ENCODE measurements at places on chromosomes 5 and 9. TPM values are rescaled to one million over a fixed set of nuclear protein-coding genes. Genes with fewer than 3 reads are reported as not detected.

GRCh38 chr5:89351975-89352374 lies 469.0 kb upstream of the MEF2C start:
- DNase-seq, result no peak

DNA sequence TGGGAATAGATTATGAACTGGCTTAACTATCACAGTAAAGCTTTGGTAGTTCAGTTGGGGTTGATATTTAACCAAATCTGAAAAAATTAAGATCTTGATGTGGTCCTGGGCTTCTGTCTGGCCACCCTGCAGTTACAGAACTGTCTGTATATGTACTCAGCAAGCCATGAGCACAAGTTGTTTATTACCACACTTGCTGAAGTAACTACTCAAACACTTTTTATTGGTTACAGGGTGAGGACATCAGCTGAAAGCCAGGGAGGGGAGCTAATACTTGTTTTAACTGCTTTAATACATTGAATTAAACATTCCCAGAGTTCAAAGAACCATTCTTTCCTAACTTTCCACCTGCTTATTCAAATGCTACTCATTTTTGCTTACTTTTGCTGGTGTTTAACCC lies 29.4 kb upstream of the KCNN2 start:
- no peak for DNase-seq

GRCh38 chr9:4596165-4596922 lies 65.8 kb upstream of the PLPP6 start:
- no peak for DNase-seq

- DNase-seq, result no peak
Measured at GRCh38 chr9:6471231-6471850, 58.3 kb downstream of the UHRF2 start.

DNA sequence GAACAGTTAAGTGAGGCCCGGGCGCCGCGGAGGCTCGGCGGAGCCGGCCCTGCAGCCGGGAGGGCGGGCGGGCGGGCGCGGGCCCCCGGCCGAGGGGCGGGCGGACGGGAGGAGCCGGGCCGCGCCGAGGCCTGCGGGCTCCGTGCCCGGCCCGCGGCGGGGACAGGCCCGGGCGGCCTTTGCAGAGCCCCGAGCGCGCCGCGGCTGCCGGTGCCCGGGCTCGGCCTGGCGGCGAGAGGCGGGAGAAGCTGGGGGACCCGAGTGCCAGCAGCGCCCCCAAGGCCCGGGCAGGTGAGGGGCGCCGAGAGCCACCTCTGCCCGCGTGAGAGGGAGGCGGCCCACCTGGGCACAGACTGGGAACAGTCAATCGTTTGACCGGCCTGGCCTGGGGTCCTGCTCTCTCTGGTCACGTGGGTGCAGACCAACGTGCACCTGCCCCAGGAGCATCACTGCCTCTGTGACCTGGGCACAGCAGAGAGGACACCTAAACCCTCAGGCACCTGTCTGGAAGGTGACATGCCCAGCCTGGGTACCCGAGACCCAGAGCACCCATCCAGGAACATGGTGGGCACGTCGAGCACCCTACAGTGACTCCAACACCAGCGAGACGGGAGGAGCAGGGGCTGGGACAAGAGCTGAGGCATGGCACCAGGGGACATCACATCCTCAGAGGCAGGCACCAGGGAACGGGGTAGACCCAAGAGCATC lies 531 bp downstream of the MVB12B start:
- DNase-seq, result no peak

DNA sequence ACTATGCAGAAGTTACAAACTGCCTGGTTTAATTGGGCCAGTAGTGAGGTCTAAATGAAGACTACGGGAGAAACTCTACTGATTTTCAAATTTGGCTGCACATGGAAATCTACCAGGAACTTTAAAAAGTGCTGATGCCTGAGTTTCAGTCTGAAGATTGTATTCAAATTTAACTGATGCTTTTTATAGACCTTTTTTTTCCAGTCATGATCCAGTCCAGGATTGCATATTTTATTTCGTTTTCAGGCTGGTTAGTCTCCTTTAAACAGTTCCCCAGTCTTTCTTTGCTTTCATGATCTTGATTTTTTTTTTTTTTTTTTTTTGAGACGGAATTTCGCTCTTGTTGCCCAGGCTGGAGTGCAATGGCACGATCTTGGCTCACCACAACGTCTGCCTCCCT lies 23.7 kb upstream of the SPZ1 start:
- DNase-seq, result no peak

GRCh38 chr9:113649855-113650206 lies 186.3 kb downstream of the RGS3 start:
- DNase-seq, result no peak

Gene NIPAL4
- 0.32 TPM for total RNA-seq

- no peak for DNase-seq
Measured at GRCh38 chr9:97848480-97849237, 4.4 kb upstream of the FOXE1 start.

Gene SPTAN1
- 136 TPM for total RNA-seq

GRCh38 chr5:147830035-147830434 lies 1.4 kb downstream of the SPINK1 start:
- peak; percentile 17 for DNase-seq

DNA sequence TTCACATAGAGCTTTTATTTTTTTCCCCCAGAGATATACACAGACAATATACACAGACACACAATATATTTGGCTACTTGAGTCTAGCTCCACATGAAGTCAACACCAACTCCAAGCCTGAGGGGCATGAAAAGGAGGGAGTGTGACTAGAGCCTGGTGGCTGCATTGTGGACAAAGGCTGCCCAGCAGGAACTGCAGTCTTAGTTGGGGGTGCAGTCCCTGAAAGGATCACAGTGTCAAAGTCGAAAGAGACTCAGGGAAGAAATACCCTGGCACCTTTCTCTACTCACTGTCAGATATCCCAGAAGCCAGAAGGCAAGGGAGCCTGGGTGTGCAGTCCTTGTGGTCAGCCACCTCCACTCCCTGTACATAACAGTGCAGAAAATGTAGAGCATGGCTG lies 231.6 kb upstream of the RPS23 start:
- no peak for DNase-seq

DNA sequence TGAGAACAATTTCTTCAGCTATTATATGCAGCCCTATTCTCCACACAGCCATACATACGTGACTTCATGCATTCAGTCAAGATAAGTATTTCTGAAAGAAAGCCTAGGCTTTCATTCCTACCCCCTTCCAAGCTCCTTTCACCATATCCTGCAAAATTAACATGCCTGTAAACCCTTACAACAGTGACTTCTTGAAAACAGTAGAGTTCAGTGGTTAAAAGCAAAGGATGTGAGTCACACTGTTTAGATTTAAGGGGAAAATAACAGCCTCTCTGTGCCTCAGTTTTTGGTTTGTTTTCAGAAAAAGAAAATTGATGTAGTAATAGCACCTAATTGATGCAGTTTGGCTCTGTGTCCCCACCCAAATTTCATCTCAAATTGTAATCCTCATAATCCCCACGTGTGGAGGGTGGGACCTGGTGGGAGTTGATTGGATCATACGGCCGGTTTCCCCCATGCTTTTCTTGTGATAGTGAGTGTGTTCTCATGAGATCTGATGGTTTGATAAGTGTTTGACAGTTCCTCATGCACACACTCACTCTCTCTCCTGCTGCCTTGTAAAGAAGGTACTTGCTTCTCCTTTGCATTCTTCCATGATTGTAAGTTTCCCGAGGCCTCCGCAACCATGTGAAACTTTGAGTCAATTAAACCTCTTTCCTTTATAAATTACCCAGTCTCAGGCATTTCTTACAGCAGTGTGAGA lies 264.8 kb downstream of the CETN3 start:
- DNase-seq, result no peak

Gene SHC3
- 2.4 TPM for total RNA-seq

DNA sequence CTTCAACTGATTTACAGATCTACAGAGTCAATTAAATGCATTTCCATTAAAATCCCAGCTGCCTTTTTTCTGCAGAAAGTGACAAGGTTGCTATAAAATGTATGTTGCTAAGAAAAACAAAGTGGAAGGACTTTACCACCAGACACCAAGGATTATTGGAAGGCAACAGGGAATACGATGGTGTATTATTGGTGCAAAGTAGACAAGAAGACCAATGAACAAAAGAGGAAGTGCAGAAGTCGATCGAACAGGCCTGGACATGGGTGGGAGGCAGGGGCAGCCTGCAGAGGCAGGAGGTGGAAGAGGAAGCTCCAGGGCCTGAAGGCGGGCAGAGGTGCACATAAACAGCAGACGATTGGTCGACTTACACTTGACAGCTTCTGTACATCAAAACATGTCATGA lies 10.6 kb upstream of the SLC6A19 start:
- no peak for DNase-seq

DNA sequence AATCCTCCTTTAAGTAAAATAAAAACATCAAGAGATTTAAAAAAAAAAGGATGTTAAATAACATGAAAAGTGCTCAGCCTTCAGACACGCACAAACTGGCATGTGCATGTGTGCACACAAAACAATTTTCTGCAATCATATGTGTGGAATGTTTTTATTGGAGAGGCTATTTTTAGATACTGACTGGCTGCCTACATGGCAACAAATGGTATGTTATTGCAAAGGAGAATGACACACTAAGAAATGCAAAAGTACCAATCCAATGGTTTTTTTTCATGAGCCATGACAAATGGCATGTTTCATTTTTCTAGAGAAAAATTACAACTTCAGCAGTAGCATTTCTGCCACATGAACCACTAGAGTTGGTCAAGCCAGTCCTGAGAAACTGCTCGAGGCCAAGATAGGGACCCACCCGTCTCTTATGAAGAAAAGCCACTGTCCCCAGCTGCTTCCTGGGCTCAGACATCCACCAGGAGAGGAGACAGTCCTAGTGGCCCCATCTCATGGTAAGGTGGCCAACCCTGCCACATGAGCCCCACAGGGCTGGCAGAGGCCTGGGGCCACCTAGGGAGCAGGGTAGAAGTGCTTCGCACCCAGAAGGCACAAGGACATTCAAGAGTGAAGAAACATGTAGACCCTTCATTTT lies 116.4 kb downstream of the MYO10 start:
- no peak for DNase-seq

- no peak for DNase-seq
Measured at GRCh38 chr9:128728298-128728697, 4.4 kb upstream of the ZDHHC12 start.

DNA sequence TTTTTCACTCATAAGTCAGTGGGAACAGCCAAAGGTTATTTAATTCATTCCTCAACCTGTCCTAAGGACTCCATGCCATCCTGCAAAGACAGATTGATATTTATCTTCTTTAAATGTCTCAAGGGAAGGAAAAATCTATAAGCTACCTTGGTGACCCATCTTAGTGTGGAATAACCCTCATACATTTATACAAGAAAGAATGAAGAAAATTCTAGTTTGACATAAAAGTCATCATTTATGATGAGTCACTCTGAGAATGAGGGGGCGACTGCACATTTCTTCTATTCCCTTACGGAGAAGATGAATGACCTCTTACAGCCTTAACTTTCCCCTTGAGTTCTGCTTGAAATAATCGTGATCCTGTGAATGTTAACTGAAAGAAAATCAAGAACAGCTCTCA lies 26.8 kb upstream of the NUDT12 start:
- DNase-seq, result no peak

DNA sequence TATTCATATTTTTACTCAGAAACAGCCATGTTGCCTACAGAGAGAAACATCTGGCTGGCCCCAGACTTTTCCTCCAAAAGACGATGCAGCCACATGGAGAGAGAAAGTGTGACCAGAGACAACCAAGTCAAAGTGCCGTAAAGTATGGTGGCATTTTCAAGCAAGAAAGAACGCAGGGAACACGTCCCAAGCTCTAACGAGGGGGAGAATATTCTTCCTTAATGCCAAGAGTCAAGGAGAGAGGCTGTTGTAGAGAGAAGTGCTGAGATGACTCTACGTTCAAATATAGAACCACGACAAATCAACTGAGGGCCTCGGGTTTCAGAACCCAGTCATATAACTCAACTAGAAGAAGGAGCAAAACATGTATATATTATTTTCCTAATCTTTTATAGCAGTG lies 55.9 kb downstream of the FNBP1 start:
- no peak for DNase-seq

DNA sequence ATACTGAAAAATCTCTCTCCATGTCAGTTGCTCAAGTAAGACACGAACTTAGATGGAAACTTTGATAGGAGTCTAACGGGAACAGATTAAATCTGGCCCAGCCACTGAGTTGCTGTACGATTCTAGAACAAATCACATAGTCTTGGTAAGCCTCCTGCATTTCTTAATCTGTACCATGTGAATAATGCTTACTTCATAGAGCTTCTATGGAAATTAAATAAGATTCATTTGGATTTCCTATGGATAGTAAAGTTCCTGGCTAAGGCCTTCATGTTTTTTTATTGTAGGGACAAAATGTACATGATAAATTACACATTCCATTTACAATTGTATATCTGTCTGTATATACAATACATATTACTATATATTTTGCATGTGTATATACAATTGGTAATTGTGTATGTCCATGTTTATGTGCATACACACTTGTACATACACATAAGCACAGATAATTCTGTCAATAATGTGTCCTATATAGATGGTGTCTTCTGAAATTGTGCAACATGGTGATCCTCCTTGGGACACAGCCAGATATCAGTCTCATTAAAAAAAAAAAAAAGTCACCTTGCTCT lies 330.4 kb downstream of the TRIM32 start:
- no peak for DNase-seq

Gene IFNA13
- not detected for total RNA-seq

- DNase-seq, result no peak
Measured at GRCh38 chr5:160152287-160152686, 33.0 kb upstream of the PWWP2A start.

- no peak for DNase-seq
Measured at GRCh38 chr9:95831810-95832209, 43.7 kb upstream of the ERCC6L2 start.

Gene ECM2
- total RNA-seq, result not detected

- no peak for DNase-seq
Measured at GRCh38 chr5:10704949-10705621, 55.9 kb downstream of the DAP start.

DNA sequence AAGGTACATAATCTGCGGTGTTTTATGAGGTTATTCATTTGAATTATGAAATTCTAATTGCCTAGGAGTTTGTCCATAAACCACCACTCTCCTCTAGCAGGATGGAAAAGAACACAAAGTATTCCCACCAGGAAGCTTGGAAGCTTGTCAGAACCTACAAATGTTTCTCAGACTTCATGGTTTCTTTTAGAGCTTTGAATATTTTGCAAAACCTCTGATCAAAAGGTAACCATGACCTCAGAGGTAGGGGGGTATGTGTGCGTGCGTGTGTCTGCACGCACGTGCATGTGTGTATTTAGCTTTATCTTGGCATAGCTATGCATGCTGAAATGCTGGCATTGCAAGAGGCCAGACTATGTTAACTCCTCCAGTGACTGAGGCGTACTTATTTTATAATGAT lies 847.0 kb downstream of the TLE1 start:
- no peak for DNase-seq

- DNase-seq, result no peak
Measured at GRCh38 chr9:9912459-9912858, 700.3 kb downstream of the PTPRD start.

DNA sequence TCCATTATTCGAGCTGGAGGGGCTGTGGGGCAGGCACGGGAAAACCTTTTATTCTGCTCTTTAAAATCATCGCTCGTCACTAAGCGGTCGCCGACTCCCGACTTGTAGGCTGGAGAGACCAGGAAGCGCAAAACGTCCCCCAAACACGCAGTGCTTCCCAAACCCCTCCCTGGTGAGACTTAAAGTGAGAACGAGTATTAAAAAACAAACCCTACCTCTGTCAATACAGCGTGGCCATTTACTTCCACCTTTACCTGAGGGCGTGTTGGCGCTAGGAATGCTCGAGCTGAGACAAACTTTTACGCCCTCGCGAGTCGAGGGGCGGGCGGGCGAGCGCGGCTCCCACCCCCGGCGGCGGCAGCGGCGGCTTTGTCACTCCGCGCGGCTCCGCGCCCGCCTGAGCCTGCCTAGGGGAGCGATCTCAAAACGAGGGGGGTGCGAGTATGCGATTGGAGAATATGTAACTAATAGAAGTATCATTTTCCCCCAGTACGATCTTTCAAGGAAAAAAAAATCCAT lies at the start of gene NR2F1-AS1:
TSS of gene NR2F1-AS1 (minus strand) at position 293 of the 519 bp plus-strand sequence.
- no peak for DNase-seq

Data from NCI-H460 (cell line).